ENCODE measurements at places on chromosomes 7 and 10.

- DNase-seq, result peak; percentile 40
Measured at GRCh38 chr7:37031571-37032257, 307.4 kb upstream of the AOAH start.

- no peak for DNase-seq
Measured at GRCh38 chr10:133350950-133351329, 3.8 kb downstream of the PRAP1 start.

GRCh38 chr10:133592716-133593115 is 27.3 kb upstream of the SYCE1 start:
- no peak for DNase-seq

GRCh38 chr10:92923416-92923815 is 75.1 kb downstream of the EXOC6 start:
- no peak for DNase-seq

GRCh38 chr7:121280656-121281055 is 48.1 kb upstream of the WNT16 start:
- DNase-seq, result no peak

DNA sequence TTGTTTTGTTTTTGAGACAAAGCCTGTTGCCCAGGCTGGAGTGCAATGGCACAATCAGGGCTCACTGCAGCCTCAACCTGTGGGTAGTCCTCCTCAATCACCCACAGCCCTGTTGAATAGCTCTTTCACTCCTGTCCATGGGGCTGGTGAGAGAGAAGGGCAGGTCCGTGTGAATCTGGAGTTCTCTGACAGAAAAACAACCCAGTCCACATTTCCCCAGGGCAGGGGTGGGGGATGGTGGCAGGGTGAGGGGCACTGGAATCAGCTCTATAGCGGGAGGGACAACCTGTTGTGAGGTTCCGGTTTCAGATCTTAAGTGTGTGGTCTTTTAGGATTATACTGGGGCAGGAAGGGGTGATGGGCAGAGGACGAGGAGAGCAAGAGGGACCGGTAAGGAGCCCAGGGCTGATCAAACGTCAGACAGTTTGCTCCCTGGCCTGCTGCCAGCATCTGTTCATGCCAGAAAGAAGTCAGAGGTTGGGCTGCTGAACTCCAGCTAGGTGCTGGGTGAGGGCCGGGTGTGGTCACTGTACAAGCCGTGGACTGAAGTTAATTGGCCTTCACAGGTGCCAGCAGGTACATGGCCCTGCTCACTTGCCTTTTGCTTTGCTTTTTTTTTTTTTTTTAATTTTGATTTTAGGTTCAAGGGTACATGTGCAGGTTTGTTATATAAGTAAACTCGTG is 33.2 kb upstream of the MKRN1 start:
- peak; percentile 68 for DNase-seq

DNA sequence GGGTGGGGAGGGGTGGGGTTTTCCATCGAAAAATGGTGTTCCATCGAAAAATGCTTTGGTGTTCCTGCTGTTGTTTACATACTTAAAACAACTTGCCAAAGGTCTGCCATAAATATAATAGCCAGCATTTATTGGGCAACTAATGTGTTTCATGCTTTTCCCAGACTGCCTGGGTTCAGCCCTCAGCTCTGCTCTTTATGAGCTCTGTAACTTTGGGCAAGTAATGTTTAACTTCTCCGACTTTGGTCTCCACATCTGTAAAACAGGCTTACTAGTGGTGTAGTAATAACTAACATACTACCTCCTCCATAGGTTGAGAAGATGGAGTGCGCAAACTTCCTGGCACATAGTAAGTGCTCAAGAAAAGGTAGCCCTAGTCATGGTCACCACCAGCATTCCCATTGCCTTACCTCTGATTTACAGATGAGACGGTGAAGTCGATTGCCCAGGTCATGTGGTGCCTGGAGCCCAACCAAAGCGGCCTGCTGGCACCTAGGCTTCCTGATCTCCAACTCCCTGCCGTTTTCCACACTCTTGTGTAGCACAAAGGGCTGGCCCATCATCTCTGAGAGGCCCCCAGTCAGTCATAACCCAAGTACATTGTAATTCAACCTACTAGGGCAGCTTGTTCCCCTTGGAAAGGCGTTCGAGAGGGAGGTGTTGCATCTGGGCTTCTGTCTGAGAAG is 8.9 kb downstream of the ZMIZ1 start:
- no peak for DNase-seq

DNA sequence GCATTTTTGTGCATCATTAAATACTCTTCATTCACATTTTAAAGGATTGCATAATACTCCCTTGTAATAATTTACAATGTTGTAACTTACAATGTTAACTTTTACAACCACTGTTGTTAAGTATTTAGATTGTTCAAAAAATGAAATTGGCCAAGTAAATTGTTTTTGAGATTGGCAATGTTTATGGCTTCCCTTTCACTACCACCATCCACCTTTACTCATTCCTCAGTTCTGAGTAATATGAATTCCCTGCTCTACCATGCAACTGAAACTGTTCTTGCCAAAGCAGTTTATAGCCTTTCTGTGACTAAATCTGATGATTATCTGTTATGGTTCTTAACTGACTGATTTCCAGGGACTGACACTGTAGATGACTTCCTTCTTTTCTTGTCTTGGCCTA is 80.5 kb upstream of the TMEM106B start:
- no peak for DNase-seq

DNA sequence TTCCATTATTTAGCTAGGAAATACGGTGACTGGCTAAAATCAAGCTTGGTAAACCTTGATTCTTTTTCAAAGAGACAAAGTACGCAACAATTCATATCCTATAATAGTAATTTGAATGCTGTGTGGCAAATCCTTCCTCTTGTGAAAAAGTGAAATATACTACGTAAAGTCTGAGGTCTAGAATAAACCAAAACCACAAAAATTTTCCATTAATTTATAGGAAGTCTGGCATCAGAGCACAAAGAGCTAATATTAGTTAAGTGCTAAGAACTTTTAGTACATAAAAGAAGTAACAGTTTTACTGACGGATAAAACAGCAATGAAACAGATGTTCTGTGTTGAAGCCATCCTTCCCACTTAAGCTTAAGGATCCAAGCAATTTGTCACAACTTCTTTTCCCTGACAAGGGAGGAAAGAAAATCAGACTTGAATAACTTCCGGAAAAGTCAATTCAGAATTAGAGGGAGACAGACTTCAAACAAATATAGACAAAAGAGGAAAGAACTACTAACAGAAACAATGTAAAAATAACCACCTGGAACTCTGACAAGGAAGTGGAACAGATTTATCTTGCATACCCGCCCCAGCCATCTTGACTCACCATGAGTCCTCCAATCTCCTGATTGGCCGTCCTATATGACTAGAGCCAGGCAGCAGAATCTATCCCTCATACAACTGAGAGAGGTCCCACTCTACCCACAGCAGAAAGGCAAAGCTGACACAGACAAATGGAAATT is 34.6 kb downstream of the RHEB start:
- no peak for DNase-seq

DNA sequence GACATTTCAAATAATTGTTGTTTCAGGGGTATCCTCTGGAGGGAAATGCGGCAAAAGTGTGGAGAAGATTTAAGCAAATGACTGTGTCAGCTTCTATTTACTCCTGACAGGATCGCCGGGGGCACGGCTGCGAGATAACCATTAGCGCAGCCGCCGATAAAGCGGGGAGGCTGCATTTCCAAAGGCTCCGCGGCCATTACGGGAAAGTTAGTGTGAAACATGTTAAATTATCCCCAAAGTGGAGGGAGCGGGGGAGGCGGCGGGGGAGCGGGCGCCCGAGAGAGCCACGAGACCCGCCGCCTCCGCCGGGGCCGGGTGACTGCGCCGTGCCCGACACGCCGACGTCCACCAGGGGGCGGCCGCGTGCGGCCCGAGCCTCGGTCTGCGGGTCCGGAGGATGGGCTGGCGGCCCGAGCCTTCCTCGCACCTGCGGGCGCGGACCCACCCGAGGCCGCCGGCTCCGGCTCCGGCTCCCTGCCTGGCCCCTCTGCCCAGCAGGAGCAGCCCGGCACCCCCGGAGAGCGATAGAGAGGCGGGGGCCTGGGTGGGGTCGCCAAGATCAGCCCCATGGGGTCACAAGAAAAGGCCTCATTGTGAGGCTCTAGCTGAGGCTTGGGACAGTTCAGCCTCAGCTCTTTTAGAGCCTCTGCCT is 74.4 kb upstream of the PAX2 start:
- peak; percentile 51 for DNase-seq

GRCh38 chr10:70254778-70255328 is 21.6 kb upstream of the PPA1 start:
- no peak for DNase-seq

DNA sequence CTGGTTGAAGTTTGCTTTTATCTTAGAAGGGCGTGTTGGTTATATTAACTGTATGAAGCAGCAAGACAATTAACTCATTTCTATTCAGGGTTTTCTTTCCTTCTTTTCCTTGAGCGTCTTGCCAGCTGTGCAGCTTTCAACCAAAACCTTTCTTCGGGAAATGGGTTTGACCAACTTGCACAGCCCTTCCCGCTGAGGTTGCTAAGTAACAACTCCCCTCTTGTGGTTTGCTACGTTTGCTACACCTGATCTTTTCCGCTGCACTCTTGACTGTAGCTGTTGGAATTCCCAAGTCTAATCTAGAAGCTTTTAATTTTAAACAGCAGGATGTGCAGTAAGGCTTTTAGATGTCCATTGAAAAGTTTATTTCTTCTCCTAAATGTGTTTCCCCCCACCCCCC is 116.9 kb downstream of the CDCA7L start:
- DNase-seq, result no peak

- no peak for DNase-seq
Measured at GRCh38 chr7:29496355-29497020, 67.1 kb upstream of the PRR15 start.

- DNase-seq, result no peak
Measured at GRCh38 chr7:130669085-130669700, 645 bp upstream of the COPG2 start.

- DNase-seq, result no peak
Measured at GRCh38 chr7:103150192-103150591, 1.3 kb upstream of the NAPEPLD start.

Measured in left ventricle myocardium superior (tissue), 1 donor.